ENCODE measurements at places on chromosomes 5 and 9. TPM values are rescaled to one million over a fixed set of nuclear protein-coding genes. Genes with fewer than 3 reads are reported as not detected.

Gene PCDHB11
- total RNA-seq: 0.08 TPM

Gene DAB2IP
- 12.6 TPM for total RNA-seq

Gene PNPLA7
- total RNA-seq: 0.54 TPM

Gene CYSRT1
- total RNA-seq: 4.6 TPM

Gene ANKRD18A
- 8.7 TPM for total RNA-seq

Gene NSG2
- 0.05 TPM for total RNA-seq

Gene CDH6
- 0.09 TPM for total RNA-seq

Gene CEL
- 0.40 TPM for total RNA-seq

Gene PPIC
- total RNA-seq: 17.0 TPM

Gene ABO
- total RNA-seq: not detected

Gene BAAT
- total RNA-seq: 0.32 TPM

Gene BARX1
- 12.8 TPM for total RNA-seq

Gene SYNPO
- total RNA-seq: 21.7 TPM

Gene TAF11L10
- not detected for total RNA-seq

Gene IL13
- total RNA-seq: not detected

Gene AK8
- 1.3 TPM for total RNA-seq

Gene SH3PXD2B
- total RNA-seq: 19.8 TPM

Gene FYB1
- 9.0 TPM for total RNA-seq

Gene LECT2
- total RNA-seq: not detected
